ENCODE measurements at places on chromosomes 2 and 18.

DNA sequence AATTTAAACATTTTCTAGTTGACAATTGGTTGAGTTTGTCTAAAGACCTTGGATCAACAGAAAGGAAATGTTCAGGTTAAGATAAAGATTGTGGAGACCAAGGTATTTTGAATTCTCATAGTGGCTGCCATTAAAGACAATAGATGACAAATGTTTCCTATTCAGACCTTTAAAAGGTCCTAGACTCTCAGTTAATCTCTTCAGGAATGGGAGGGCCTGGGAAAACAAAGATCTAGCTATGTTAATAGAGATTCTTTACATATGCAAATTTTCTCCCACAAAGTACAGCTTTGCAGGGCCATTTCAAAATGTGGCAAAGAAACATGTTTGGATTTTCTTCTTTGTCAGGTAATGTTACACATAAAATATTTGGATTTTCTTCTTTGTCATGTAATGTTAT lies 403.9 kb downstream of the SPAG16 start:
- no peak for DNase-seq

DNA sequence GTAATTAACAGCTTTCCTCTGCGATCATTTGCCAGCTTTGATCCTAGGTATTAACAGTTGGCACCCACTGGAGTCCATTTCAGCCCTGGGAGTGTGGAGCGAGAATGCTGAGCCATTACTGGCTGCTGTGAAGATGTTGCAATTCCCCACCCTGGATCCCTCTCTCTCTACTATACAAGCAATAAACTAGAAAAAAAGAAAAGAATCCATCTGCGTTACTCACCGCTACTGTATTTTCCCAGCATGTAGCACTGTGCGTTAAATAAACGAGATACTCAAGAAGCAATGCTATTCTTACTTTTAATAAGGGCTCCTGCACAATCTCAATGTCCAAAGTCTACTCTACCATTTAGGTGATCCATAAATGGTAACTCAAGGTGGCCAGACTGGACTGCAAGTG lies 8.5 kb downstream of the RTTN start:
- no peak for DNase-seq

DNA sequence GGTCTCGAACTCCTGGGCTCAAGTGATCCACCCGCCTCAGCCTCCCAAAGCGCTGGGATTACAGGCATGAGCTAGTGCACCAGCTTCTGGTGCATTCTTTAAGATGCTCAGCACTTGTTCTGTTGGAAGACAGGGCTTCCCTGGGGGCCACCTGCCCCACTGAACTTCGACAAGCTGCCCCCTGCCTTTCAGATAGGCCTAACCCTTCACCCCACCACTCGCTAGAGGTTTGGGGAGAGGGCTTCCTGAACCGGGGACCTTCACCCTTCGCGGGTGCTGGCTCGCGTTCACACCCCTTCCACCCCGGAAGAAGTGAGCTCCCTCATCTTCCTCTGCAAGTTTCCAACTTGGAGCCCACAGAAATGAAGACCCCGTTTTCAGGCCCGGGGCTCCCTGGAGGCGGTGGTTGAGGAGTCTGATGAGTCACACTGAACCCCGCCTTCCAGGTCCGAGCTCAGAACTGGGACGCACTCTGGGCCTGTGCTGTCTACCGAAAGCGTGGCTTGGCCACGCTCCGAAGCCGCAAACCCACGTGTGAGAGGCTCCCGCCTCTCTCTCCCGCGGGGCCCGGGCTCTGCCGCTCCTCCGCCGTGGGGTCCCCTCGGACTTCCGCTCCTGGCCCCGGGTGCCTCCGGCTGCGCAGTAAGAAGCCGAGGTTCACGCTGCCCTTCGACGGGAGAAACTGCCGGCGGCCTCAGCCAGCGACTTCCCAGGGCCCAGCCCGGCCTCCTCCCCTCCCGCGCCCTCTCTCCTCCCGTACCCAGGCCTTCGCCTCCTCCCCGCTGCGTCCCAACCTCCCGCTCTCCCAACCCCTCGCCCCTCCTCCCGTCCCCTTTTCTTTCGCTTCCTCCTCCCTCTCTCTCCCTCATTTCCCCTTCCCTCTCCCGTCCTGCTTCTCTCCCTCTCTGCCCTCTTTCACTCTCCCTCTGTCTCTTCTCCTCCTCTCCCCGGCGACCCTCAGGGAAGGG lies 47.5 kb upstream of the SP3 start:
- no peak for DNase-seq

GRCh38 chr18:3538954-3539617 lies 89.1 kb downstream of the TGIF1 start:
- no peak for DNase-seq

- DNase-seq = no peak
Measured at GRCh38 chr2:159193791-159194190, 92.7 kb downstream of the WDSUB1 start.

DNA sequence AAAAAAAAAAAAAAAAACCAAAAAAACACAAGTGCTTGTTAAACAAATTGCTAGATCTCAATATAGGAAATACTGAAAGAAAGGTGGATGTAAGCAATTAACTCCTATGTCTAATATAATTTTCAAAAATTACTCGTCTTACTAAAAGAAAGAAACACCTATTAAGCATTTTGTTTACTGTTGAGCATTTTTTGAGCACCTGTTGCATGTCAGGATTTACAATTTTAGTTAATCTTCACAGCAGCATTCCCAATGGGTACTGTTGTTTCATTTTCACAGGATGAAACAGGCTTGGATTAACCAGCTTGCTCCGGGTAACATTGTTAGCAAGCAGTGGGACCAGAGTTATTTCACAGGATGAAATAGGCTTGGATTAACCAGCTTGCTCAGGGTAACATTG lies 4.8 kb downstream of the ZNF638 start:
- DNase-seq = no peak

GRCh38 chr18:38496222-38496793 lies 930.7 kb upstream of the CELF4 start:
- DNase-seq = no peak

DNA sequence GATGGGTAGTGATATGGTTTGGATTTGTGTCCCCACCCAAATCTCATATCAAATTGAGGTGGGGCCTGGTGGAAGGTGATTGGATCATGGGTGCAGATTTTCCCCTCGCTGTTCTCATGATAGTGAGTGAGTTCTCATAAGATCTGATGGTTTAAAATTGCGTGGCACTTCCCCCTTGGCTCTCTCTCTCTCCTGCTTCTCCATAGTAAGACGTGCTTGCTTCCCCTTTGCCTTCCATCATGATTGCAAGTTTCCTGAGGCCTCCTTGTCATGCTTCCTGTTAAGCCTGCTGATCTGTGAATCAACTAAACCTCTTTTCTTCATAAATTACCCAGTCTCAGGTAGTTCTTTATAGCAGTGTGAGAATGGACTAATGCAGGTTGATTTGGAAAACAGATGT lies 223.2 kb upstream of the APCDD1 start:
- DNase-seq = no peak

DNA sequence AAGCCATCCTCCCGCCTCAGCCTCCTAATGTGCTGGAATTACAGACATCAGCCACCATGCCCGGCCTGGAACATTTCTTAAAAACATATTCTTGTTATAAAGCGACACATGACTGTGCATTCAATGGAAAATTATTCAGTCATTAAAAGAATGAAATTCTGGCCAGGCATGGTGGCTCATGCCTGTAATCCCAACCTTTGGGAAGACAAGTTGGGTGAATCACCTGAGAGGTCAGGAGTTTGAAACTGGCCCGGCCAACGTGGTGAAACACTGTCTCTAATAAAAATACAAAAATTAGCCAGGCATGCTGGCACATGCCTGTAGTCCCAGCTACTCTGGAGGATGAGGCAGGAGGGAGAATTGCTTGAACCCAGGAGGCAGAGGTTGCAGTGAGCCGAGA lies 21.6 kb upstream of the RPRD1A start:
- no peak for DNase-seq

DNA sequence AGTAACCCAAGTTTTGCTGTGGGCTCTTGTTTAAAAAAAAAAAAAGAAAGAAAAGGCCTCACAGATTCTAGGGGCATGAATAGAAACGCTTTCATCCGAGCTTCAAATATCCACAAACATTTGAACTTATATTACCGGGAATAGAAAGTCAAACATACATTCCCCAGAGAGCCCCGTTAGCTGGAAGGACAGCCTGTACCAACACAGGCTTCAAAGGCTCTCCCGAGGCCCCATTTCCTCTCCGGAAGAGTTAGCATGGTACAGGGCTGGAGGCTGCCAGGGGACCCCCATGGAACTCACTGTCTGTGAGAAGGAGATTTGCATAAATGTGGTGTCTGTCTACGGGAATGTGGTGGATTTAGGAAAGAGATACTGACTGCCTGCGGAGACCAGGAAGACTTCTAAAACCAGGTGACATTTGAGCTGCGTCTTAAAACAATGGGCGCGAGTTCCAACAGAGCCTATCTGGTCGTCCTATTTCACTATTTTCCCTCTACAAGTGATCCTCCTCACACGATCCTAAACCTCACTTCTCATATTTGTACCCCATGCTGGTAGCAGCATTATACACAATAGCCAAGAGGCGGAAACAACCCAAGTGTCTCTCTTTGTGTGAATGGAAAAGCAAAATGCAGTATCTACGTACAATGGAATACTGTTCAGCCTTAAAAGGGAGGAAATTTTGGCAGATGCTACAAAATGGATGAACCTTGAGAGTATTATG lies 820 bp upstream of the MATN3 start:
- no peak for DNase-seq

DNA sequence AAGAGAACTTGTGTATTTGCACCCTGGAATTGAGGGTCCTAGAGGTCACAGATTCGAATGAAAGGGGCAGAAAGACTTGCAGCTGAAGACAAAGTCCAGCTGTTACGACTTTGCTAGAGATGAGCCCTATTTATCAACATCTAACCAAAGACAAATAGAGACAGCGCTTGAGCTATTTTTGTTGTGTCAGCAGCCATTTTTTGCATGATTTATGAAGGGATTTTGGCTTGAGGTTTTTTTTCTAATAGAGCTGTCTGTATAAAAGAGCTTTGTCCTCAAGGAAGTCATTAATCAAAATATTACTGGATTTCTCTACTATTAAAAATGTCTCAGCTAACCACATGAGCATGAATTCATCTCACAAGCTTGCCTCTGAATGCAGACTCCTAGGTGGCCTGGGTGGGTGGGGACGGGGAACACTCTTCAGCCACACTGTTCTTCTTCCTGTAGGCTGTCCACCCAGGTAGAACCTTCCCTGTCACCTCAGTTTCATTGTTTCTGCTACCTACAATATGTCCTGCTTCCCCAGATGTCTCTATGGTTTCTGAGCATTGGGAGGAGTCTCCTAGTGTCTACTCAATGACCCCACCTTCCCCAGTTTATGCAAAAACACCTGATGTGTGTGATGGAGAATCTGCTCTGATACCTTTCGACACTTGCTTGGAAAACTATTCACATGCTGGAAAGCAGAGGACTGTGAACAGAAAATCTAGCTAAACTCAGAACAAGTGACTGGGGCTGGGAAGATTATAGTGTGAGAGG lies 7.2 kb upstream of the CD226 start:
- DNase-seq = no peak

DNA sequence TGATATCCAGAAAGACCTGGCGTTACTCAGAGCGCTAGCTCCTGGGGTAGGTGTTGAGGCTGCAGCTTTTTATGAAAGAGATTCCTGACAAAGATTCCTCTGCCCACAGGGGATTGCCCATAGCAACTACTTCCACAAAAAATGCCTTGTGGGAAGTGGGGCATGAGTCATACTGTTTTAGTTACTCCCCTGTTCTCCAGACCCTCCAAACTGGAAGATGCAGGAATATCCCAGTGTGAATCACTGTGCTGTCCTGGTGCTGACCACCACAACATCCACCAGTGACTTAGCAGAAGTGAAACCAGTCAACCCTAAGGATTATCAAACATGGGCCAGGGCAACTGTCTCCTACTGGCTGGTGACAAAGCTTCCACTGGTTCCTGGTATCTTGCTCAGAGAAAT lies 61.8 kb downstream of the CDH2 start:
- no peak for DNase-seq

DNA sequence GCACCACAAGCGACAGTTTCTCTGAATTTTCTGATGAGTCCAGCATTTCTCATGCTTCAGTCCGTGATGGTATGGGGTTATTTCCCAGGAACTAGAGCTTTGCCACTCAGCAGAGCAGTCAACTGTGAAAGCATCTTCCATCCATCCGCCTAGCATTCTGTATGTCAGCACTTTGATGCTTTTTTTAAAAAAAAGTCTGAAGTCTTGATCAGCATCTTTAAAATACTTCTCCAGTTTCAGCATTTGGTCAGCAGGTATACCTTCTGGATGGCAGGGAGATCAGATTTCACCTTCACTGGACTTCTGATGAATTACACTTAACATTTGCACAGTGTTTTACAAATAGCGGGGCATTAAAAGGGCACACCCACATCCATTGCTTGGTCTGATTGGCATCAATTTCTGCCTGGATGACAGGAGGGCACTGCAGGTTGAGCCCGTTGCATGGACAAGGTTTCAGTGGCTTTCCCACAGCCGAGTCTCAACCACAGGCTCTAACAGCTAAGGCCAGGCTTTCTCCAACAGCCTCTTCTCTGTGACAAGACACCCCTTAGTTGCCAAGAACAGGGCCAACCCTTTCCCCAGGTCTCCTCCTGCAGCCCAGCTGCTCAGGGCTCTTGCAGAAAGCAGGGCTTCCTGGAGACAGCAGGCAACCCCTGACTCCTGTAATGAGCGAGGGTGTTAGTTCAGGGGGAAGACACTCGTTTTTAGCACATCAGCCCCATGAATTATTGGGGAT lies 54.0 kb downstream of the EMILIN2 start:
- DNase-seq = no peak

DNA sequence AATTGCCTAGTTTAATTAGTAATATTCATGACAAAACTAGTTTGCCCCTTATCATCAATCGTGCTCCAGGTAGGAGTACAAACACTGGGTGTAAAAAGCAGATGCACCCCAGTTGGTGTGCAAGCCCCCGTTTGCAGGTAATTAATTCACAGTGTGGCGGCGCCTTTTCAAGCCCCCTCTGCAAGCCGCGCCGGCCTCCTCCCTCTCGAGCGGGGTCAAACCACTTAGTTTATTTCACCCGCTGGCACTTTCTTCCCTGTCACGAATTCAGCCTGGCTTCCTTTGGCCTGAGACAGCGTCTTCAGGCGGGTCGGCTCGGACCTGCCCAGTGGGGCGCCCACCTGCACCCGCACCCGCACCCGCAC lies 64.7 kb upstream of the MAPRE2 start:
- DNase-seq = no peak

- DNase-seq = no peak
Measured at GRCh38 chr2:67927501-67927900, 135.3 kb downstream of the C1D start.

- DNase-seq = no peak
Measured at GRCh38 chr2:133732982-133733900, 165.0 kb upstream of the NCKAP5 start.

DNA sequence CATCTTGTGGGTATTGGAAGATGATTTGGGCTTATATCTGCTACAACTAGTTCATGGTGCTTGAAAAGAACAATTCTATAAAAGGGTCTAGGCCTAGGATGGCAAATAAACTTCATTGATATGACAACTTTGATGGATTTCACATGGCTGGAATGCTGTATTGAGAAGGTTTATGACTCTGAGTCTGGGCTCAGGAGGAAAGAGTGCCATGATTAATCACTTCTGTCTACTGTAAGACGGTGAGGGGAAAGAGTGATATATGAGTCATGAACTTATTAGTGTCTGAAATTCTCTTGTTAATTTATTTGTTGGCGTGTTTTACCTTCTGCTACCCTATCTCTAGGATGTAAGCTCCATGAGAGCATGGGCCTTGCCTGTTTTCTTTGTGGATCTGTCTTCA lies 17.0 kb upstream of the ADCYAP1 start:
- no peak for DNase-seq

- DNase-seq = no peak
Measured at GRCh38 chr2:126663184-126663963, 7.4 kb downstream of the GYPC start.

Data from NCI-H1092 treated with DMSO at 0.1 percent for 48 hours (cell line).